ENCODE measurements at places on chromosomes 3 and 15. TPM values are rescaled to one million over a fixed set of nuclear protein-coding genes. Genes with fewer than 3 reads are reported as not detected.

DNA sequence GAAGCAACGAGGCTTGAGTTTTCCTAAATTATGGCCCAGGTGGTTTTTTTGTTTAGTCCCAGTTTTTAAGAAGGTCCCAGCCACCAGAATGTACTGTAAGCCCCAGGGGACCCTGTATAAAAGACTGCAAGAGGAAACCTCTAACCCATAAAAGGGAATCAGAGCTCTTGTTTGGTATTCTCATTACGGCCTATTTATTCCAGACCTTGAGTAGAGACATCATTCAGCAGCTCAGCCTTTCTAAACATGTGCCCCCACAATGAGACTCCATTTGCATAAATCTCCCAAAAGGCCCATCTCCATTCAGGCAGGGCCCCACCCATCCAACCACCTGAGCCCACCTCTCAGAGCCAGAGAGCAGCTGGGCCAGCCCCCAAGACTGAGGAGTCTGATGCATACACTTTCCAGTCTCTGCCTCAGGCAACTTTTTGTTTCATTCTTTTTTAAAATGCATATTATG is 25.7 kb downstream of the ZDHHC3 start:
- DNase-seq = no peak

Gene STRIT1
- total RNA-seq = not detected

DNA sequence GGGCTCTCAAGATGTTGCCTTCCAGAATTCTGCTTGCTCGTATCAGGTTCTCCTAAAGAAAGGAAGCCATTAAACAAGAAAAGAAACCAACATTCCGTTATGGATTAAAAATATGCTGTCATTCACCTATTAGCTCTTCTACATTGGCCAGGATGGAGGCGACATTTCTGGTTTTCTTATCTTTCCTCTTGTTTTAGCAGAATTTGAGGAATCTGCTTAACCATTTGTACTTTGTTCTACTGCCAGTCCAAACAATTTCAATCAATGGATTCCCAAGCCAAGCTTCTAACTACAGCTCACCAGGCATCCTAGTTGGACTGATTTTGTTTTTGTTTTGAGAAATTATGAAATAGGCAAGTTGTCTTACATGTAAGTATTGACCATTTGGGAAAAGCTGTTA is 164.6 kb upstream of the TSC22D2 start:
- no peak for DNase-seq

DNA sequence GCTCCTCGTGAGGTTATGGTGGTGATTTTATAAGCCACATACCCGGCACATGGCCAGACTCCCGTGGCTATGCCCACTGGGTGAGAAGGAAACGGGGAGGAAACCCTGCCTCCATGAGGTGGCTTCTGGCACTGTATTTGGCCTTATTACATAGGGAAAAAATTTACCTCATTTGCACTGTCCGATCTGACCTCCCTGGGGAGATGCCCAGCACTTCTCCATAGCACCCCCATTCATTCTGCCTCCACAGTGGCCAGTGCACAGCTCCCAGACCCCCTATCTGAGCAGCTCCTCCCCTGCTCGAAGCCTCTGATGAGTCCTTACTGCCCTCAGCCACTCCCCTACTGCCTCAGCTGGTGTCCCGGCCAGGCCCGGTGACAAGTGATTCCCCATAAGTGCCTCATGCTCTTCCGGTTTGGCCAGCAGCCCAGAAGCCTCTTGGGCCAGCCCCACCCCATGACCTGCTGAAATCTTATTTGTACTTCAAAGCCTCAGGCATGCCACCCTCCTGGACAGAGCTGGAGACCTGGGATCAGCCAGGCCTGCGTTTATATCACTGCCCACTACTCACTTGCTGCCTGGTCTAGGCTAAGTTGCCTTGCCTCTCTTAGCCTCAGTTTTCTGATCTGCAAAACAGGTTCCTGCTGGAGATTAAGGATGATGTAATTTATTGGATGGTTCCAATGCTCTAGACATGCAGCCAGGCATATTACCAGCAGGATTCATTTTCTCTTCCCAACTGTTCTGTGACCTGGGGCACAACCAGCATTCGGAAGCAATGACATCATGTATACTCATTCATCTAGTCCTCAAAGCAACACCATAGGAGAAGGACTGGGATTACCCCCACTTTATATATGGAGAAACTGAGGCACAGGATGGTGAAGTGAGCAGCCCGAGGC is 30.6 kb upstream of the SLC6A6 start:
- no peak for DNase-seq

Gene AMIGO3
- total RNA-seq = 1.5 TPM

GRCh38 chr15:29233566-29233965 is 36.1 kb downstream of the NSMCE3 start:
- no peak for DNase-seq

Gene FOXB1
- total RNA-seq = not detected

Gene MYO5A
- 22.5 TPM for total RNA-seq

DNA sequence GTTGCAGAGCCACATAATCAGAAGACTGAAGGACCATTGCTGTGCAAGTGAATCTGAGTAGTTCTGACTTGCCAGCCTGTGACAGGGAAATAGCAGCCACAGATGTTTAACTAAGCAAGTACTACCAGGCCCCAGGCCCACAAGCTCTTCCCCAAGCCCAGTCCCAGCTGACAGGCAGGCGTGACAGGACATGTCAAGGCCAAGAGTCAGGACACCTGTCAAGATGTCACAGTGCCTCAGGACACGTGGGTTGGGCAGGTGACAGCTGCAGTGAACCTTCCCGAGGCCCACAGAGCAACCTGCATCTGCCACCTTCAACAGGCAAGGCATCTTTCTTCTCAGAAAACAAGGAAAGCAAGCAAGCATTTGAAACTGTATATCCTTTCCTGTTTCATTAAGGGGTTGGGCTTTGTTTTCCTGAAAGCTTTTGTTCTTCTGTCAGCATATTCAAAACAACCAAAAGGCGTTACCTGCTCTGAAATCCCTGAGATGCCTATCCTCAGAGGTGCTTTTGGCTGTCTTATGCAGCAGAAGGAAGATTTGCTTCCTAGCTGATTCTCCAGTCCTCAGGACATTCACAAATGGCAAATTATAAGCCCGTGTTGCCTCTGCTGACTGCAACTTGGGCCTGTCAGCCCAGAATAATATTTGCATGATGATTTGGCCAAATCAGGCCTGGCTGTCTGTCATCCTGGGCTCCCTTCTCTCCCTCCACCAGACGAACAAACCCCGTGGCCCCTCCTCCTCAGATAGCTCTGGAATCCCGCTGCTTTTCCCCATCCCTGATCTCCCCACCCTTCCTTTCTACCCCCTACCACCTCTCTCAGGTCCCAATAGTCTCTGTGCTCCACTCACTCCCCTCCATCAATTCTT is 171.8 kb upstream of the WNT5A start:
- DNase-seq = no peak

- DNase-seq = no peak
Observed at GRCh38 chr15:75713338-75713895, 769 bp upstream of the CSPG4 start.

Gene P2RY14
- 1.3 TPM for total RNA-seq

DNA sequence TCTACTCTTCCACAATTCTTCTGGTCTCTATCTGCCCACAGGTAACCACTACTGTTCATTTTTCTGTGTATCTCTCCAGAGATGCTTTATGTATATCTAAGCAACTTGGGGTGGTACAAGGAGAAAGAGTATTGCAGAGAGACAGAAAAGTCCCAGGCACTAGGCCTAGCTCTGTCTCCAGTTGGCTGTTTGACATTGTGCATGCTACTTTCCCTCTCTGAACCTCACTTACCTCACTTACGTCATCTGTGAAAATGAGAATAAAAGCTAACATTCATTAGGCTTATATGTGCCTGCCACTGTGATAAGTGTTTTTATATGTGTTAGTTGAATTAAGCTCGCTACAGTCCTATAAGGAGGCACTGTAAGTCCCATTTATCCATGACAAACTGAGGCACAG is 76.7 kb upstream of the RNU6-1 start:
- DNase-seq = no peak

DNA sequence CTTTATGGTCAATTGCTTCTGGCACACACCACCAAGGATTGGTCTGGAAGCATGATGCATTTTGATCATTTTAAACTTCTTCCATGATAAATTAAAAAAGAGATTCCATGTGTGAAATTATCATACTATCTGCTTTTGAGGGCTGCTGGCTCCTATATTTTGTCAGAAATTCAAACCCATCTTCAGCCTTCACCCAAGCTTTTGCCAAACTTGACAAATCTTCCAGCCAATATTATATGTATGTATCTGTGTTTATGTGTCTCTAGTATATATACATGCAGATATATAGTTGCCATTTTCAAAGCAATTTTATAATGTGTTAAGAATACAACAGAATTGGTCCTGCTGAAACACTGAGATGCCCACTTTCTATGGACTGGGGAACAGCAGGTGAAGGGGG is 275.7 kb downstream of the AGBL1 start:
- no peak for DNase-seq

Gene CORO2B
- 0.08 TPM for total RNA-seq

DNA sequence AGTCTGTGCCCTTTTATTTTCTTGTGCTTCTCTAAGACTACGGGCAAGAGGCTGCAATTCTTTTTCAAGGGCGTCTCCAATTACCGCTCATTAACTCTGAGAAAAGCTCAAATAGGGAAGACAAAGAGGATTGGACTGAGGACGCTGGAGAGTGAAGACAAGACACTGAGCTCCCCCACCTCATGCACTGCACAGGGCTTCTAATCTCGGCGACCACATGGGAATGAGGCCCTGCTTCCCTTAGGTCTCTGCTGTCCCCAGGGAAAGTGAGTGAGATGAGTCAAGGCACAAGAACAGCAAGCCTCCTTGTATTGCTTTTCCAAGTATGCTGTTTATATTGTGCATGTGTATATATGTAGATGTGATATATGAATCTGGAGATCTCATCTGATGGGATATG is 392.2 kb upstream of the CFAP20DC start:
- no peak for DNase-seq

DNA sequence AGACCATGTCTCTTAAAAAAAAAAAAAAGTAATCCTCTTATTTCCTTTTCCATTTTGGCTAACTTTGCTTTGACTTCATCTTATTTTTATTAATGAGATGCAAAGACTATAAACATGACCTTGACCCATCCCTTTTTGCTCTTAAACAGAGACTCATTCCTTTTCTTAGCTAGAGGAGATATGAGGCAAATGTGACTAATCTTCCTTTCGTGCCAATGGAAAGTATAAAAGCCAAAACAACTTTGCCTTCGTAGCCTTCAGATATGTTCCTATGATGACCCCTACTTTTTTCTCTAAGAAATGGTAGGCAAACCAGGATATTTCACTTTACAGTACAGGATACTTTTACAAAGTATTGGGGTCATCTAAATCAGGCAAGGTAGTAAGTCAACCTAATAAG is 36.9 kb upstream of the GOLGB1 start:
- DNase-seq = no peak

- no peak for DNase-seq
Observed at GRCh38 chr3:9861201-9861600, 17.4 kb upstream of the RPUSD3 start.

DNA sequence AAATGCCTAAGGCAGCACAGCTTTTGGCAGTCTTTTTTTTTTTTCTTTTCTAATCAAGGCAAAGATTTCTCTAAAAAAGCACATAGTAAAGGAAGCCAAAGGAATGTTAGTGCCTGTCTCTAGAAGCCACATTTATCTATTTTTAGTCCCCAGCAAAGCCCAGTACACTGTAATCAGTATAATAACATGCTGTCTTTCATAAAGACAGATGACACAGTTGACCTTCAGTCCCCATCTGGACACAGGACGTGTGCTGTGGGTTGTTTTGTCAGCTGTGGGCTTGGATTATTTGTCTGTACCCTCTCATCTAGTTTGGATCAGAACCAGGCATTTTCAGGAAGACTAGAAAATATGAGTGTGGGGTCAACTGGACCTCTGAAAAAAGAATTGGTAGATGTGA is 110.4 kb upstream of the CTNNB1 start:
- no peak for DNase-seq

GRCh38 chr3:23253214-23253613 is 50.1 kb downstream of the UBE2E2 start:
- no peak for DNase-seq

GRCh38 chr3:57910990-57911389 is 97.2 kb upstream of the FLNB start:
- DNase-seq = no peak

DNA sequence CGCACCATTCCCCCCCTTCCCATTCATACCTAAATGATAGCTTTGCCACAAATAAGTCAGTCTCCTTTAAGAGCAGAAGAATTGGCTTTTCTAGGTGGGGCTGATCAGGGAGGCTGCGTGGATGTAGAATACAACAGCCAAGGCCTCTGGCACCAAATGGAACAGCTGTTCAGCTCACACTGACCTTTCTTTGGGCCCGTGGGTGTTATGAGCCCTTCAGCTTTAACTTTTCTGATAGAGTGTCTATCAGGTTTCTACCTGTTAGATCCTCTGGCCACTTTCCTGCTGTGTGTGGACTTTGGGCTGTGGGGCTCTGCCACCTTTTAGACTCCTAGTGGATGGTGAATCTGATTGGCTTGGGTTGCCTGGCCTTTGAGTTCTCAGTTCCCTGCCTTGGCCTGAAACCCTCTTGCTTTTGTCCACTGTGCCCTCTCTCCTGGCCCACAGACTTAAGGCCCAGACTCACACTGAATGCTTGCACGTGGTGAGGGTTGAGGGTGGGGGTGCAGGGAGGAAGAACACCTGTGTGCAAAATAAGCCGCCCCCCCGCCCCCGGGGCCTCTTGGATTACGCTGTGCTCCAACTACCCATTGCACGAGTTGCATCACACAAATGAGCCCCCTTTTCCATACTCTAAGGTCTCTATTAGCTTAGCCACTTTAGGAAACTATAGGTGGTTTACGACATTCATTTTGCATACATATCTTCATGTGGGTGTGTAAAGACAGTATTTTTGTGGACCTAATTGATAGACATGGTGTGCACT is 1.3 kb upstream of the RFX7 start:
- peak; percentile 25 for DNase-seq

Gene RLBP1
- not detected for total RNA-seq

GRCh38 chr15:76286271-76286879 is 24.9 kb downstream of the ETFA start:
- DNase-seq = no peak

Gene ARHGEF26
- total RNA-seq = not detected

DNA sequence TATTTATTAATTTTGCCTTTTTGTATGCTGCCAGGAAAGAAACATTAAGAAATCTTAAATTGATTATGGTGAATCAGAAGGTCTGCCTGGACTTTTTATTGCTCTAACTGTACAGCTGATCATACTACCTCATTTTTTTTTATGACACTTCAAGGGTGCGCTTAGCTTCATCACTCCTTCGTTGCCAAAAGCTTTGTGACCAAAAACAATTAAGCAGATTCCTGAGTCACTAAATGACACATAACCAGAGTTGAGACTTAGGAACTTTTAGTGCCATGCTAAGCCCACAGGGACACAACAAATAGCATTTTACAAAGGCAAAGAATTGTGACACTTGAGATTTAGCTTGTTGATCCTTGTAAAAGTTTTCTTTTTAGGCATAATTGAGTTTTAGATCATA is 4.9 kb downstream of the ADIPOQ start:
- no peak for DNase-seq

GRCh38 chr15:74497584-74497983 is 36.6 kb upstream of the UBL7 start:
- DNase-seq = no peak

Gene RAD51
- total RNA-seq = 1.5 TPM
